ENCODE measurements at places on chromosomes 7 and 10.

DNA sequence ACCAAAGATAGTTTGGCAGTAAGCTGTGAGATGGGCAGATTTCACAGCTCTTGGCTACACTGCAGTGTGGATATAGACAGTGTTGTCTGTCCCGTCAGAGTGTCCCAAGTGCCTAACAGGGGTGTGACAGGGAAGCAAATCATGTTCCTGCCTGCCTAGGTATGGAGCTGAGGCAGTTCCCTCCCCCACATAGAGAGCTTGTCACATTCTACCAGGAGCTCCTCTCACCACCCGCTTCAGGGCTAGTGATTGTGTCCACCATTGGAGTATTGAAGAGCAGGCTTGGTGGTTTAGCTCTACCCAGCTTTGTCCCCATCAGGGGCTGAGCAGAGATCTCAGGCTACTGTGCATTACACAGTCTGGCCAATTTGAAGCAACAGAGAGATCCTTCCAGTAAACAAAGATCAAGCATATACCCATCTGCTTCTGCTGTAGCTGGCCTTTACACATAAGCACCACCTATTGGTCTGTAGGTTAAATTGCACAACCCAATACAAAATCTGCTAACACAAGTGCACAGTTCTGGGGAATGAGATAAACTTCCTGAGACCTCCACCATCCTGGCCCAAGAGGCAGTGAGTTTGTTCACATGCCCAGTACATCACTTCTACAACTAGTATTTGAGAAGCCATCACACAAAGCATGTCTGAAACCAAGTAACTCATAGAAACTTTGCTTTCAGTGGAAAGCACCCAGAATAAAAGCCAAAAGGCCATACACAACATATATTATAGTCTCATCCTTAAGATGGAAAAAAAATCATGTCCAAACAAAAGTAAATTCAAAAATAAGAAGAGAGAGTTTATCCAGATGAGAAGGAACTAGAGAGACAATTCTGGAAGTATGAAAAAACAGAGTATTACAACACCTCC is 67.3 kb downstream of the GLCCI1 start:
- no peak for DNase-seq

DNA sequence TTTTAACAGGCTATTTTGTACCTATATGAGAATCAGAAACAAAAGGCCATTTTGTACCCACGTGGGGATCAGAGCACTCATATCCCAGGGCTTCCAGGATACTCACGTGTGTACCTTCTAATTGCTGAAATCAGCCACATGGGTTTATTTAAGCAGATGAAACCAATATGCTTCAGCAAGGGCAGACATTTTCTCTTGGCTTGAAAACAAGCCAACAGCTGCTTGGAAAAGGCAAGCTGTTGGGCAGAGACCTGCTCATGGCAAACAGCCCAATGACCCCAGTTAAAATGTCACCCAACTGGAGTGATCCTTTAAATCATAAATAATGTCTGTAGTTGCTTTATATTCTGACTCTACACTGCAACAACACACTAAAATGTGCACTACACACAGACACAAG is 26.5 kb upstream of the TOMM7 start:
- no peak for DNase-seq

GRCh38 chr10:77837248-77837924 is 89.2 kb downstream of the DLG5 start:
- no peak for DNase-seq

- no peak for DNase-seq
These were observed 67.1 kb downstream of the WDFY4 start for GRCh38 chr10:48751730-48752129.

DNA sequence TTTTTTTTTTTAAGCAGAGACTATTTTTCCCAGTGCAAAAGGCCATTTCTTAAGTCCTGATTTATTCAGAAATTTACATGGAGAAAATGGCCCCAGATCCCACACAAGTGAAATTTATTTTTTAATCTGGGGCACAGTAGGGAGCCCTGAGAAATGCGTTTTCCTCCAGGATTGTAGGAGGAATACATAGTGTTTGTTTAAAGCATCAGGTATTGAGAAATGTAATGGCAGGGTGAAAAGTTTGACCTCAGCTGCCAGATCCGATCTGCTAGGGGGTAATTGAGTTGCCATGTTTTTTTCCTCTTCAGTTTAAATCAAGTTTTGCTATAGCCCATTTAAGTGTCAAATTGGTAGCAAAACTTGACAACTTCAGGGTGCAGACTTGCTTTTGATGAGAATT is 110.0 kb downstream of the LRMDA start:
- DNase-seq = no peak

- no peak for DNase-seq
These were observed 279.2 kb downstream of the THSD7A start for GRCh38 chr7:11552676-11553296.

DNA sequence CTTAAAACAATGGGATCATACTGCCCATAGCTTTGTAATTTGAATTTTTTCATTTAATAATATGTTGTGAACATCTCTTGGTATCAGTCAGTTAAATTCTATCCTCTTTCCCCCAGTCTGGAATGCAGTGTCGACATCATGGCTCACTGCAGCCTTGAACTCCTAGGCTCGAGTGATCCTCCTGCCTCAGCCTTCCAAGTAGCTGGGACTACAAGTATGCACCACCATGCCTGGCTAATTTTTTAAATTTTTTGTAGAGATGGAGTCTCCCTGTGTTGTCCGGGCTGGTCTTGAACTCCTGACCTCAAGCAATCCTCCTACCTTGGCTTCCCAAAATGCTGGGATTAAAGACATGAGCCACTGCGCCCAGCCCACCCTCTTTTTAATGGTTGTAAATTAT is 34.6 kb downstream of the MPLKIP start:
- DNase-seq = no peak

GRCh38 chr7:101231644-101232043 is 6.0 kb downstream of the CLDN15 start:
- no peak for DNase-seq

Measured in thoracic aorta (tissue), 2 donors.